Myometrial cell (primary cell): ENCODE measurements at places on chromosomes 2 and 18. TPM values are rescaled to one million over a fixed set of nuclear protein-coding genes. Genes with fewer than 3 reads are reported as not detected.

The SH3RF3 gene
- 11.9 and 15.9 TPM in 2 replicates for total RNA-seq

The GREB1 gene
- total RNA-seq = 0.18 TPM in 1 of 2 replicates, not detected in the other

The ANKRD30B gene
- not detected in 2 replicates for total RNA-seq

The ITGB6 gene
- not detected in 2 replicates for total RNA-seq

The FZD7 gene
- total RNA-seq = 12.1 and 16.1 TPM in 2 replicates

The MOGAT1 gene
- not detected in 2 replicates for total RNA-seq

The NCKAP5 gene
- total RNA-seq = under 0.01 TPM in 1 of 2 replicates, not detected in the other

The ANKRD36B gene
- total RNA-seq = 2.0 and 3.5 TPM in 2 replicates

The MREG gene
- total RNA-seq = 0.29 and 1.1 TPM in 2 replicates

The SETBP1 gene
- 0.89 and 1.2 TPM in 2 replicates for total RNA-seq

The CACNB4 gene
- not detected in 2 replicates for total RNA-seq

The KCNIP3 gene
- total RNA-seq = 4.6 and 11.0 TPM in 2 replicates

The MCFD2 gene
- total RNA-seq = 192 and 294 TPM in 2 replicates

The C2orf66 gene
- total RNA-seq = not detected in 2 replicates

The NGEF gene
- 3.2 and 5.8 TPM in 2 replicates for total RNA-seq

The ERBB4 gene
- not detected in 2 replicates for total RNA-seq

The EN1 gene
- total RNA-seq = not detected in 2 replicates

The ACVR1C gene
- total RNA-seq = not detected in 2 replicates

The RESP18 gene
- not detected in 2 replicates for total RNA-seq

The FEZ2 gene
- 39.2 and 71.8 TPM in 2 replicates for total RNA-seq

The ABCG8 gene
- not detected in 2 replicates for total RNA-seq

The TRMT61B gene
- total RNA-seq = 7.5 and 15.2 TPM in 2 replicates

The AKAIN1 gene
- not detected in 2 replicates for total RNA-seq

The ARHGAP15 gene
- total RNA-seq = not detected in 2 replicates

The CYRIA gene
- total RNA-seq = 1.4 and 3.0 TPM in 2 replicates

The NEU2 gene
- not detected in 2 replicates for total RNA-seq

The LPIN2 gene
- 28.0 and 34.9 TPM in 2 replicates for total RNA-seq

The NOSTRIN gene
- total RNA-seq = 0.18 and 0.29 TPM in 2 replicates

The CAPN13 gene
- not detected in 2 replicates for total RNA-seq

The SNED1 gene
- total RNA-seq = 11.0 and 13.5 TPM in 2 replicates

The SERPINB13 gene
- not detected in 2 replicates for total RNA-seq

The CLEC4F gene
- not detected in 2 replicates for total RNA-seq

The DYNAP gene
- not detected in 2 replicates for total RNA-seq

The PMAIP1 gene
- 30.0 and 33.5 TPM in 2 replicates for total RNA-seq

The GPR45 gene
- total RNA-seq = not detected in 2 replicates

The HMSD gene
- 0.86 and 0.89 TPM in 2 replicates for total RNA-seq

The CRYGC gene
- not detected in 2 replicates for total RNA-seq

The TNFAIP6 gene
- total RNA-seq = 56.5 and 64.5 TPM in 2 replicates

The MYCN gene
- 1.2 TPM in 1 of 2 replicates, not detected in the other for total RNA-seq

The NXPH2 gene
- total RNA-seq = not detected in 2 replicates

The BOK gene
- total RNA-seq = 45.3 and 48.4 TPM in 2 replicates

The CDH19 gene
- not detected in 2 replicates for total RNA-seq

The PTPN4 gene
- 9.5 and 13.1 TPM in 2 replicates for total RNA-seq

The OSBPL1A gene
- 16.8 and 20.2 TPM in 2 replicates for total RNA-seq

The MAP2 gene
- total RNA-seq = 23.6 and 26.2 TPM in 2 replicates

The VIT gene
- total RNA-seq = 1.4 and 1.8 TPM in 2 replicates

The CHRND gene
- total RNA-seq = not detected in 2 replicates

The PNKD gene
- total RNA-seq = 56.2 and 61.1 TPM in 2 replicates

The ABCB6 gene
- 12.7 and 13.1 TPM in 2 replicates for total RNA-seq

The MATN3 gene
- 3.5 and 6.2 TPM in 2 replicates for total RNA-seq

The TRIB2 gene
- 16.1 and 16.3 TPM in 2 replicates for total RNA-seq

The ITPRIPL1 gene
- 1.4 and 3.5 TPM in 2 replicates for total RNA-seq

The TLX2 gene
- not detected in 2 replicates for total RNA-seq

The STON1 gene
- 15.0 and 19.7 TPM in 2 replicates for total RNA-seq

The TMEM200C gene
- not detected in 2 replicates for total RNA-seq

The C2orf81 gene
- 2.8 and 7.5 TPM in 2 replicates for total RNA-seq
